Cardiac atrium fibroblast (primary cell): ENCODE measurements at places on chromosomes 12 and 14. TPM values are rescaled to one million over a fixed set of nuclear protein-coding genes. Genes with fewer than 3 reads are reported as not detected.

The NINJ2 gene
- 0.49 TPM in 1 of 2 replicates, not detected in the other for total RNA-seq

The FLRT2 gene
- total RNA-seq: 9.7 and 20.1 TPM in 2 replicates

The LRFN5 gene
- total RNA-seq: 1.3 and 1.6 TPM in 2 replicates

The PNN gene
- total RNA-seq: 9.4 and 13.3 TPM in 2 replicates

The TCL1B gene
- total RNA-seq: not detected in 2 replicates

The CKAP4 gene
- total RNA-seq: 177 and 258 TPM in 2 replicates

The IL31 gene
- total RNA-seq: not detected in 2 replicates

The RBP5 gene
- total RNA-seq: not detected in 2 replicates

The GLIPR1L2 gene
- total RNA-seq: 0.18 and 15.6 TPM in 2 replicates

The CMKLR1 gene
- 0.18 and 0.32 TPM in 2 replicates for total RNA-seq

The SERPINA9 gene
- not detected in 2 replicates for total RNA-seq

The COL2A1 gene
- not detected in 2 replicates for total RNA-seq

The PLEKHD1 gene
- total RNA-seq: not detected in 2 replicates

The GCH1 gene
- total RNA-seq: 2.3 and 4.1 TPM in 2 replicates

The SMOC1 gene
- total RNA-seq: 2.3 TPM in 1 of 2 replicates, not detected in the other

The CLEC9A gene
- not detected in 2 replicates for total RNA-seq

The HIP1R gene
- 11.0 and 20.7 TPM in 2 replicates for total RNA-seq

The IFI27L1 gene
- total RNA-seq: 11.3 and 17.3 TPM in 2 replicates

The POTEM gene
- not detected in 2 replicates for total RNA-seq

The TTC9 gene
- total RNA-seq: 0.16 TPM in 1 of 2 replicates, not detected in the other

The SPIC gene
- total RNA-seq: not detected in 2 replicates

The ZBTB42 gene
- 3.1 and 3.4 TPM in 2 replicates for total RNA-seq

The KRT5 gene
- not detected in 2 replicates for total RNA-seq

The SPRYD4 gene
- 1.5 and 2.2 TPM in 2 replicates for total RNA-seq

The RAB2B gene
- 19.0 and 29.4 TPM in 2 replicates for total RNA-seq

The DTX3 gene
- total RNA-seq: 4.7 and 5.3 TPM in 2 replicates

The PRB2 gene
- not detected in 2 replicates for total RNA-seq

The AVPR1A gene
- not detected in 2 replicates for total RNA-seq

The MAP3K9 gene
- under 0.01 and 0.18 TPM in 2 replicates for total RNA-seq
